Activated T-helper 1 cell treated with anti-CD3 and anti-CD28 coated beads, Interleukin-2, amount 50 U/mL, for 16 hours (primary cell): ENCODE measurements at places on chromosomes 6 and 20.
A peak's percentile ranks its signal among the peaks of the same experiment; 100 is the strongest.

GRCh38 chr6:148448369-148449012, 105.9 kb downstream of the SASH1 start:
- no peak for DNase-seq

- peak; percentile 61 for DNase-seq
Observed at GRCh38 chr6:31400467-31401289, 2.7 kb upstream of the MICA start.

DNA sequence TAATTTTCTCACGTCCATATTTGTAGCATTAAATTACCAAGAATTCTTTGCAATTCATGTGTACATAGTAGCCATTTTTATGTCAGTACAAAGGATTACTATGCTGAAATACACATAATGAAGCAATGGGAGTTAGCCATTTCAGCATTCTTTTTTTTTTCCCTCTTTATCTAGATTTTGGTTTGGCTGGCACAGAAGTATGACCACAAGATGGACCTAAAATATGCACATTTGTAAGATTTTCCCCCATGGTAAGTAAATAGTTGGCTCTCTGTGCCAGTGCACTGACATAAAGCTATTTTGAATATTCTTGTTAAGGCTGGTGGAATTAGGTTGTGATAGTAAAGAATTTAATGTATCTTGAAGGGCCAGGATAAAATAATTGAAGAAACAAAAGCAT, 486.1 kb upstream of the BTBD3 start:
- DNase-seq: no peak

GRCh38 chr20:53557130-53557529, 36.5 kb downstream of the ZNF217 start:
- no peak for DNase-seq

GRCh38 chr20:44089987-44090674, 96.9 kb downstream of the JPH2 start:
- DNase-seq: no peak

DNA sequence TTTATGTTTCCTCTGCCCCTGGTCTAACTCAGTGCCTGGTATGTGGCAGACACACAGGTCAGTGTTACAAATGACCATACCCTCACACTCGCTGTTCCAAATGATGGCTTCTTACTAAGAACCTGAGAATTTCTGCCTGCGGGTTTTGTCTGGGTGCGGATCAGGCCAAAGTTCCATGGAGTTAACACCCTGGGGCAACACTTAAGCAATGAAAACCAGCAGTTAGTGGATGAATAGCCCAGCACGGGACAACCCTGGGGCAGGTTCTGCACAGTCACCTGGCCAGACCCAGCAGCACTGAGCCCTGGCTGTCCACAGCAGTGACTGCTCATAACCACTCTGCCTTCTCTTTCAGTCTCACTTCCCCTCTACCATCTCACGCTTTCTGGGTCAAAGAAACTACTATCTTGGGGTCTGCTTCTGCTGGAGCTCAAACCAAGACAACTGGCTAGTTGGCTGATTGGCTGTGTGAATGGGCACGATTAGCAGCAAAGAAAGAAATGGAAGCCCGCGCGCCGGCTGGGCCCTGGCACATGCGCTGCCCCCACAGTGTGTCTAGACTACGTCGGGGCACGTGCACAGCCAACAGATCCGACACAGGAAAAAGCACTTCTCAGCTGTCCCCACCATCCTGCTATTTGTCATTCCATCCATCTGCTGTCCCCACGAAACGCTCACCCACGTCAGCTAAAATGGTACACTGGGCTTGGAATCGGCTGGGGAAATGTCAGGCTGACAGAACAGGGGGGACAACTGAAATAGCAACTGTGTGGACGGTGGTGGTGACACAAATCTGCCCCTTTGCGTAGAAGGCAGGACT, 36.6 kb downstream of the MGME1 start:
- DNase-seq: no peak

GRCh38 chr20:9838035-9838377, 870 bp downstream of the PAK5 start:
- no peak for DNase-seq

GRCh38 chr6:32825966-32826365, 9.2 kb upstream of the HLA-DOB start:
- DNase-seq: no peak

DNA sequence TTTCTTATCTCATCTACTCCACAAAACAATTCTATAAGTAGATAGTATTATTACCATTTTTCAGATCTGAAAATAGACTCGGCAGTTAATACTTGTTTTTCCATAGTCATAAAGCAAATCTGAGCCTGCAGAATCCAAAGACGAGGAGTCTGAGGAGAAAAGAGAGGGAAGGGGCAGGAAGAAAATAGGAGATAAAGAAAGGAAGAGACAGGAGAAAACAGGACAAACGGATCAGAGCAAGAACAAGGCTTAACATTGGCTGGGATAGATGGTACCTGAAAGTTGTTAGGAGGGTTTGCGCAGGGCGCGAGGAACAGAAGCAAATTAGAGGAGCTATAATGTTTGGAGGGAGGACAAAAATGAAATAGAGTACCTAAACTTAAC, 639 bp upstream of the PPIL1 start:
- DNase-seq: no peak

DNA sequence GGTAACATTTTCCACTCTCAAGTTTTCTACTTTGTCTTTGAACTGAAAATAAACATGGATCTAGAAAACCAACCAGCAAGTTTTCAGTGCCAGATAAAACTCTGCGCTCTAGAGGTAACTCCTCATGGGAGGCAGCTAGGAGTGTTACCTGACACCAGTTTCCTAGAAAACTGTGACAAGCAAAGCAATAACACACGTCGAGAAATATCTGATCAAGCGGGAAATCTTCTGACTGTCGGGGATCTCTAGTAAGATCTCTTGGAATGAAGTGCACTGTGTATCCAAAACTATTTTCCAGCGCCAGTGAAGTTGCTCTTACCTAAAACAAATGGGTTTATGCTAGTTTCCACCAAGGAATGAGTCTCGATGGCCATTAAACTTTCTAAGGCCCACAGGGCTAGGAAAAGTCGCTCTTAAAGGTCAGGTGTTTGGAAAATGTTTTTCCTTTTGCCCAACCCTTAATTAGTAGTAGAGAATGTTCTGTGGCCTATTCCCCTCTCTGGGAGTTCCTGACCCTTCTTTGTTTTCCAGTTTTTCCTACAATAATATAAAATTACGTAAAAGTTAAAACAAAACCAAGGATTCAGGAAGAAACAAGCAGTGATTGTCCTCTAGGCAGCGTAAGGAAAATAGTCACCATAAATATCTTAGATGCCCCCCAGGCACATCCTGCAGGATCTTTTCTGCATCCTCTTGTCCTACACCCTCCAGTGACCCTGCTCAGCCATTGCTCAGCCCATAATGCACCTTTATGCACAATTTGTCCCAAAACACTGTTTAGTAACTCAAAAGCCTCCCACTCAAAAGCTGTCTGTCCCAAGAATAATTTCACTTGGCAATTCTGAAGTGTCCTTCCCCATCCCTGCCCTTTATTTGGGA, 137.7 kb upstream of the AKAP12 start:
- DNase-seq: no peak

- DNase-seq: no peak
Observed at GRCh38 chr6:26445934-26446667, 5.8 kb downstream of the BTN3A3 start.

DNA sequence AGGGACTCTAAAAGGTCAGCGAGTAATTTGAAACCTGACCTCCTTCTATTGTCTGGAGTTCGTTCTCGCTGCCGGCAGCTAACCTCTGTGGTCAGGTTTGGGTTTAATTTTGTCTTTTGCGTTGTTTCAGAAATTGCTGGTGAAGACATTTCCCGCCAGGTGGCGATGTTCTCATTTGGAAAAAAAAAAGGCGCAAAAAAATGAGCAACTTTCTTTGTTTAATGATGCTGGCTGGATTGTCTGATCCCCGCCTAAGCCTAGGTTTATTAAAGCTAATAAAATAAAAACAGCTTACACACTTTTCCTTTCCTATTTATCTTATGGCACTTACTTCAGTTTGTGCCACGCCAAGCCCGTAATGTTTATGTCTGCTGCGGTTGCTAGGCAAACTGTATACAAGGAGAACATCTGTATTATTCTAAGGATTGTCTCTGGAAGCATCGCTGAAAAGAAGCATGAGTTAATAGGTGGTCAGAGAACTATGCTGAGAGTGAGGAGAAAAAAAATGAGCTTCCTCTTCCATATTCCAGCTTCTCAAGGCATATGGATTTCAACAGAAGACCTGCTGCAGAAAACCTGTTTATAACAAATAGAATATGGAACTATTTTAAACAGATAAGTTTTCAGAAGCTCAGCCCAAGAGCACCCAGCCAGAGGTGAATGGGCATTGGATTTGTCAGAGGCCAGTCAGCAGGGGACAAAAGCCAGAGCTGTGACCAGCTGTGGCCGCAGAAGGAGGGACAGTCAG, 205.7 kb downstream of the DOK5 start:
- DNase-seq: no peak

- DNase-seq: no peak
Observed at GRCh38 chr20:17520583-17520982, 10.6 kb downstream of the BFSP1 start.

GRCh38 chr6:17178754-17179529, 77.1 kb downstream of the STMND1 start:
- no peak for DNase-seq

GRCh38 chr20:24702501-24703283, 233.3 kb downstream of the SYNDIG1 start:
- DNase-seq: no peak

- DNase-seq: no peak
Observed at GRCh38 chr6:15017261-15017660, 228.6 kb upstream of the JARID2 start.

DNA sequence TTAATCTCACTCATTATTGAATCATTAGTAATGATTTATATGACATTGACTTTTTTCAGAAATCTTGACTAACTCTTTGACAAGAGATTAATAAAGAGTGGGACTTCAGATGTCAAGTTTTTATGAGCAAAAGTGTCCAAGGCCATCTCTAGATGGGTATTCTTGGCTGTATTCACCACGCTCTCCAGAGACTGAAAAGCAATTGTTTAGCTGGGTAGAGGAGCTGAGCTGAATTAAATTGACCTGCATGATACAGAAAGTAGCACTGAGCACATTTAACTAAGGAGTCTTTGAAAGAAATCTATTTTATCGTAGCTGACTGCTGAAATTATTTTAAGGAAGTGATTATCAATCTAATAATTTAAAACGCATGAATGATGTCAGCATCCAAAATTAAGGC, 89.4 kb downstream of the LINC00237 start:
- DNase-seq: no peak

GRCh38 chr20:43899274-43900120, 15.2 kb upstream of the TOX2 start:
- DNase-seq: no peak

- DNase-seq: no peak
Observed at GRCh38 chr20:50837532-50838321, 42.9 kb downstream of the BCAS4 start.

GRCh38 chr6:168286116-168286515, 33.5 kb downstream of the DACT2 start:
- DNase-seq: no peak

GRCh38 chr20:44011251-44011940, 96.7 kb downstream of the TOX2 start:
- DNase-seq: no peak

- no peak for DNase-seq
Observed at GRCh38 chr6:149766156-149766769, 16.7 kb downstream of the PCMT1 start.

- no peak for DNase-seq
Observed at GRCh38 chr20:34403908-34404307, 40.8 kb downstream of the ITCH start.

DNA sequence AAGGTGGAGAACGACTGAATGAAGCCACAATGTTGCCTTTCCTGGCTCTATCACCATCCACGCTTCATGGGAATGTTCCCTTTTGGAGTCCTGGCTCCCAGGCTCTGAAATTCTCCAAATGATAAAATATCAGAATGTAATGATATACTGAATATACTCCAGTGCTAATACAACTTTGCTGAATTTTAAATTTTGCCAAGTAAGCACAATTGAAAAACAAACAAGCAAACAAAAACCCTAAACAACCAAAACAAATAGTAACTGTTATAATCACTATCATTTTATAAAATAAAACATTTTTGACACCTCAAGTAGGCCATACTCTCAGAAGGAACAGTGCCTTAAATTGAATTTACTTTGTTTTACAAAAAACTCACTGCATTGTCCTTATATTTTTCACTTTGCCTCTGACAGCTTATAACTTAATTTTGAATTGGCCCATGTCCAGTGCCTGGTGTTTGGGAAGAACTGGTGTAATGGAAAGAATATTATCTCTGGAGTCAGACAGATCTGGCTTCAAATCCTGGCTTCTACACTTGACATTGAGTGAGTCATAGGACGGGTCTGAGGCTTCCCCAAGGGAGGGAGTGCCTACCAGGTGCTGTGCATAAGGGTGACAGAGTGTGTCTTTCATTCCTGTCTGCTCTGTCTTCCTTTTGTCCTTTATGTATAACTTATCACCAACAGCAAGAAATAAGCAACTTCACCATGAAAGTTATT, 698.3 kb downstream of the EPM2A start:
- DNase-seq: no peak

DNA sequence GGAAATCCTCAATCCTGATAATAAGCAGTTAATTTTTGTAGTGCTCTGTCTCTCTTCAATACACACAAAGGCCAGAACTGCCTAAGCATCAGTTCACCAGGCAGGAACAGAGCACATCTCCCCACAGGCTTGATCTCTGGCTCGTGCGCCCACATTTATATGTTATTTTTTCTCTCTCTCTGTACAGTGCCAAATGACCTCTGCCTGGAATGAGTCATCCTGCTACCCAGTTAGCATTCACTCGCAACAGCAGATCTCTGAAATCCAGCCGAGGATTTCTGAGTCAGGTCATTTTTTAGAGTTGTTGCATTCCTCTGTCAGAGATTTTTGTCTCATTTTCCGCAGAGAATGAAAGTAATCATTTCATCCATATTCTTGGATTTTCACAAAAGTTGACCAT, 107.1 kb downstream of the COL12A1 start:
- DNase-seq: no peak

- DNase-seq: no peak
Observed at GRCh38 chr6:44169886-44170570, 11.4 kb downstream of the CAPN11 start.

- DNase-seq: no peak
Observed at GRCh38 chr6:133644892-133645619, 243.9 kb upstream of the TCF21 start.

DNA sequence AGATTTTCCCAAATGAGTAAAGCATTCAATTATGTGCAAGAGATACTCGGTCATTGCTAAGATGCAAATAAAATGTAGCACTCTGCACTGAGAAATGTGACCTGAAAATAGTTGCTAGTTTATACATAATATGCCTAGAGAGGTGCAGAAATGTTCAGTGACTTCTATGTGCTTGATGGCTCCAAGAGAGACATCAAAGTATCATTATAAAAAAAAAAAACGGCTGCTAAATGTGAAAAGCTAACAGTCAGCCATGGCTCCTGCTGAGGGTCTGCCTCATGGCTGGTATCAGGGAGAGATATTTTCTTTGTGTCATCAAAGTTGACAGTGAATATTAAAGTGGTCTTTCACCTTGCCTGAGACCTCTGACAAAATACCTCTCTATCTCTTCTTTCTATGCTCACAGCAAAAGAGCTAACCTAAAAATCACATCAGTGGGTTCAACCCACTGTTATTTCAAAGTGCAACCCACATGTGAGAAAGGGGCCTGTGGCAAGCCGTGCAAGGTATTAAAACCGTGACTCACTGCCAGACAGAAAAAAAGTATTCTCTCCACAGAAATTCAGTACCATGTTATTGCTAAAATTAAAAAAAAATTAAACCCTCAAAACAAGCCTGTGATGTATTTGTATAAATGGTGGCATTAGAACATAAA, 259.0 kb downstream of the HIVEP2 start:
- no peak for DNase-seq
